ENCODE measurements at places on chromosomes 6 and 20. TPM values are rescaled to one million over a fixed set of nuclear protein-coding genes. Genes with fewer than 3 reads are reported as not detected.

PCSK2 gene
- total RNA-seq: 8.7 TPM

SRC gene
- 27.5 TPM for total RNA-seq

ZNF165 gene
- total RNA-seq: 0.83 TPM

IRAK1BP1 gene
- 3.2 TPM for total RNA-seq

SIRPB2 gene
- total RNA-seq: 8.1 TPM

SALL4 gene
- not detected for total RNA-seq

FRMD1 gene
- 0.17 TPM for total RNA-seq

MYBL2 gene
- total RNA-seq: not detected

TPX2 gene
- total RNA-seq: 0.50 TPM

PRSS35 gene
- total RNA-seq: 0.65 TPM

HCRTR2 gene
- not detected for total RNA-seq

PTCRA gene
- not detected for total RNA-seq

BEND3 gene
- 1.7 TPM for total RNA-seq

OPRM1 gene
- 1.1 TPM for total RNA-seq

SYCP2L gene
- total RNA-seq: 0.75 TPM

LYRM2 gene
- 18.9 TPM for total RNA-seq

SPAG4 gene
- 2.6 TPM for total RNA-seq

SSTR4 gene
- not detected for total RNA-seq

LAMA2 gene
- total RNA-seq: 144 TPM

HDGFL1 gene
- total RNA-seq: not detected

ADGRF5 gene
- total RNA-seq: 24.5 TPM

UBD gene
- total RNA-seq: not detected

TRIM31 gene
- total RNA-seq: not detected

ADA gene
- total RNA-seq: 11.4 TPM

FOXF2 gene
- total RNA-seq: 170 TPM

OSTM1 gene
- 58.1 TPM for total RNA-seq

OOEP gene
- total RNA-seq: not detected
